Hepatocyte (in vitro differentiated cells): ENCODE measurements at places on chromosomes 5 and 9. TPM values are rescaled to one million over a fixed set of nuclear protein-coding genes. Genes with fewer than 3 reads are reported as not detected.

PCDHB2 gene
- 23.0 and 27.7 TPM in 2 replicates for total RNA-seq

DNA sequence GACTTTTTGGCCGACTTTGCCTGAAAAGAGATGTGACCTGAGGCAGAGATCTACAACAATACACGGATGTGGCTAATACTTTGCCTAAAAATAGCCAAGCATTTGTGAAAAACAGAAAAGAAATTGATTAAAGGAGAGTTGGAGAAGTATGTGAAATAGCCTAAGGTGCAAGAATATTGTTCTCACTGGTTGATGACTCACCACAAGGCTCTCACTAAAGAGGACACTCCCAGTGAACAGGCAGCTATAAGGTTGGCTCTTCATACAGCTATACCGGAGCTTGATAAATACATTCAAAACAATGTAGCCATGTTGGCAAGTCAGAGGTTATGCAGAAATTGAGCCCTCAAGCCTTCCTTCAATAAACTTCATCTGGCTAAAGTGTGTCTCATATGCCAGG, 317.2 kb upstream of the GRAMD2B start:
- H3K27me3 ChIP-seq, result no peaks in the 10 kb centered on the region
- H3K4me1 ChIP-seq, result peaks cover 11% of the 10 kb centered on the region
- DNase-seq, result peak; percentile 15
- no peak overlapping the region for H3K4me3 ChIP-seq

- H3K27me3 ChIP-seq, result no peaks in the 10 kb centered on the region
- no peak for DNase-seq
These were observed 56.4 kb downstream of the GCNT4 start for GRCh38 chr5:74995926-74996325.

DNA sequence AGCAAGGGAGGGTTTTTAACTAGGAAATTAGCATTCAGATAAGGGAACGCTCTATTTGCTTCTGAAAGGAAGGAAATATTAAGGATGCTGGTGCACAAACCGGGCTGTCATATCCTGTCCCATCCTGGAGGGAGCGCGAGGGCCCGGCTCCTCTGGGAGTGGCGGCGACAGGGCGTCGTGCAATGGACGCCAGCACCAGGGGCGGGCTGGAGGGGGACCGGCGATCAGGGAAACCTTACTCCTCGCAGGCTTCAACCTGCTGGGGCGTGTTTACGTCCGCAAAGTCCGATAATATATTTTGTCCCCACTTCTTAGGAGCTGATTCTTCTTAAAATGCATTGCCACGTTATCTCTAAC, 197.1 kb upstream of the TBCA start:
- H3K27ac ChIP-seq, result no peak overlapping the region
- H3K36me3 ChIP-seq, result no peaks in the 10 kb centered on the region
- H3K4me3 ChIP-seq, result no peak overlapping the region
- H3K27me3 ChIP-seq, result peaks cover 70% of the 10 kb centered on the region
- peaks cover 13% of the 10 kb centered on the region for H3K4me1 ChIP-seq
- no peak for DNase-seq

DNA sequence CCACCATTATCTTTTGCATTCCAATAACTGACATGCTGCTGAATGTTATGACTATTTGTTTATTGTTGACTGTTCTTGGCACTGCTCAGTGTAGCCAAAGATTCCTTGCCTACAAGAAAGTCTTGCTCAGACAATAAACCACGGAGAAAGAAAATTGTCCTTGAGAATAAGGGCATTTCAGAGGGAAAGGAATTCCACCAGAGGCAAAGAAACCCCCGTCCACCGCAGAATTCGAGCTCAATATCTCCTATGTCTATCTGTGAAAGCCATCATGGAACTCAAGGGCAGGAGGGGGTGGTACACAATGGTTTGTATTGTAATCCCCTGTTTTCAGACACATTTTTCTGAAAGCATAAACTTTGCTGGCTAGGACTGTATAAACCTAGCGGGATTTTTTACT, 70.3 kb upstream of the ADAMTS16 start:
- H3K36me3 ChIP-seq, result no peaks in the 10 kb centered on the region
- no peak overlapping the region for H3K4me3 ChIP-seq
- no peaks in the 10 kb centered on the region for H3K4me1 ChIP-seq
- no peaks in the 10 kb centered on the region for H3K27me3 ChIP-seq
- no peak overlapping the region for H3K27ac ChIP-seq

GRCh38 chr5:135246923-135247795, 151.9 kb downstream of the MACROH2A1 start:
- H3K36me3 ChIP-seq, result no peaks in the 10 kb centered on the region
- H3K27me3 ChIP-seq, result no peaks in the 10 kb centered on the region
- H3K27ac ChIP-seq, result peak overlapping the region; percentile 56
